ENCODE measurements at places on chromosomes 2 and 18.

DNA sequence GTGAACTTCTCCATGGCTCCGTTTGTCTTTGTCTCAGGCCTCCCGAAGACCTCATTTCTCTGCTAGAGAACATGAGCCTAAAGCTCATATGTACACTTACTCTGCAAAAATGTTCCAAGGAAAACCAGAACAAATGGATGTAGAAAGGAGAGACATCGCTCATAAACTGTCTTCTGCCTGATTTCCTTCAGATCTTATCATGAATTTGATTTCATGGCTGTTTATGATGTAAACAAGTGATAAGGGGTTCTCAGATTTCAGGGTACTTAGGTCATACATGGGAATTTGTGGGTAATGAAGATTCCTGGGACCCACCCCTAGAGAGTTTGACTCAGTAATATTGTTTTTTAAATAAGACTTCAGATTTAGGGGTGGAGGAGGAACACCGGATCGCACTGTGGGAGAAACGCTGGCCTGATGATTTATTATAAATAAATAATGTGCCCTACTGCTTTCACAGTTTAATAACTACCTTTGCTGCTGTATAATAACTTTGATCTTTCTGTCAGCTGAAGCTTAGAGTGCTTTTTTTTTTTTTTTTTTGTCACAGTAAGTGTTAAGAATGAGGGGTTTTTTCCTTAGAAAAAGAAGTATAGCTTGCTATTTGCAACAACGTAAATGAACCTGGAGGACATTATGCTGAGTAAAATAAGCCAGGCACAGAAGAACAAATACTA, 14.9 kb downstream of the AOX1 start:
- DNase-seq: no peak

GRCh38 chr2:95025406-95026319, at the start of gene MAL:
TSS of gene MAL (plus strand) at chr2:95025708. CDS start at chr2:95025793, 85 bp downstream.
- DNase-seq: peak; percentile 57

GRCh38 chr2:212915121-212915782, 236.2 kb downstream of the IKZF2 start:
- no peak for DNase-seq

DNA sequence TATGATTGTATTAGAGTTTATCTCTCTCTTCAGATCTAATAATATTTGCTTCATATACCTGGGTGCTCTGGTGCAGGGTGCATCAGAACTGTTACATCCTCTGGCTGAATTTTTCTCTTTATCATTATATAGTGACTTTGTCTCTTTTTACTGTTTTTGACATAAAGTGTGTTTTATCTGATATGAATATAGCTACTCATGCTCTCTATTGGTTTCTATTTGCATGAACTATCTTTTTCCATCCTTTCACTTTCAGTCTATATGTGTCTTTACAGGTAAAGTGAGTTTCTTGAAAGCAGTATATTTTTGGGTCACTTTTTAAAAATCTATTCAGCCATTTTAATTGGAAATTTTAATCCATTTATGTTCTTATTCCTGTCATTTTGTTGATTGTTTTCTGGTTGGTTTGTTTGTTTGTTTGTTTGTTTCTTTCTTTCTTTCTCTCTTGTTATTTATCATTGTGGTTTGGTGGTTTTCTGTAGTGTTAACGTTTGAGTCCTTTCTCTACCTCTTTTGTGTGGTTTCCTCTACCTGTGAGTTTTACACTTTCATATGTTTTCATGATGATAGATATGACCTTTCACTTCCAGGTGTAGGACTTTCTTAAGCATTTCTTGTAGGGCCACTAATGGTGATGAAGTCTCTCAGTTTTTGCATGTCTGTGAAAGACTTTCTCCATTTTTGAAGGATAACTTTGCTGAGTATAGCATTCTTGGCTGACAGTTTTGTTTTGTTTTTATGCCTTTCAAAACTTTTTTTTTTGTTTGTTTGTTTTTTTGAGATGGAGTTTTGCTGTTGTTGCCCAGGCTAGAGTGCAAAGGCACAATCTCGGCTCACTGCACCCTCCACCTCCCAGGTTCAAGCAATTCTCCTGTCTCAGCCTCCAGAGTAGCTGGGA, 54.9 kb downstream of the CCNT2 start:
- DNase-seq: peak; percentile 62

DNA sequence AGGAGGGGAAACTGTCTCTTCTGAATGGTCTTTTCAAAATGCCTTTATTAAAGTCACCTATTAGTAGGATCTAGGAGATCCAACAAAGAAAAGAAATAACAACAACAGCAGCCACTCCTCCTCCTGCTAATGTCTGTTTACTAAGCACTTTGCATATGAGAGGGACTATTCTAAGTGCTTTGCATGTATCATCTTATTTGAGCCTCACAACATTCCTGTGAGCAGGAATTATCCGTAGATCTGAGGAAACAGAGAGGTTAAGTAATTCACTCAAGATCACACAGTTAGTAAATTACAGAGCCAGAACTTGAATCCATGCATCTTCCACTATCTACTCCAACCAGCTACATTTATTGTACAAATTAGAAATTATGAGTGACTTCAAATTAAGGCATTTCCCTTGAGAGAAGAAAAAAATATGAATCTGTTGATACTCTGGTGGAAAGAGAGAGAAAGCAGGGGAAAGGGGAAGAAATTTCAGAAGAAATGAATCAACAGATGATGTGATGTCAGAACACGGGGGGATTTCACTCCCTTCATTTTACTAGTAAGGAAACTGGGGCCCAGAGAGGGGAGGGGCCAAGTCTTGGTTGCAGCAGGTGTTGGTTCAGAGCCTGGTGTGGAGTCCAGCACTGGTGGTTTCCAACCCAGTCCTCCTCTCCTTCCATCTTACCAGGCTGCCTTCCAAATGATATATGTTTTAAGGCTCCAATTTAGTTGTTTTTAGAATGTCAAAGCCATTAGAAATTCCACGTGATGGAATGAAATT, 49.7 kb downstream of the TSN start:
- no peak for DNase-seq

- no peak for DNase-seq
Measured at GRCh38 chr2:113234721-113235346, 43.9 kb downstream of the PAX8 start.

DNA sequence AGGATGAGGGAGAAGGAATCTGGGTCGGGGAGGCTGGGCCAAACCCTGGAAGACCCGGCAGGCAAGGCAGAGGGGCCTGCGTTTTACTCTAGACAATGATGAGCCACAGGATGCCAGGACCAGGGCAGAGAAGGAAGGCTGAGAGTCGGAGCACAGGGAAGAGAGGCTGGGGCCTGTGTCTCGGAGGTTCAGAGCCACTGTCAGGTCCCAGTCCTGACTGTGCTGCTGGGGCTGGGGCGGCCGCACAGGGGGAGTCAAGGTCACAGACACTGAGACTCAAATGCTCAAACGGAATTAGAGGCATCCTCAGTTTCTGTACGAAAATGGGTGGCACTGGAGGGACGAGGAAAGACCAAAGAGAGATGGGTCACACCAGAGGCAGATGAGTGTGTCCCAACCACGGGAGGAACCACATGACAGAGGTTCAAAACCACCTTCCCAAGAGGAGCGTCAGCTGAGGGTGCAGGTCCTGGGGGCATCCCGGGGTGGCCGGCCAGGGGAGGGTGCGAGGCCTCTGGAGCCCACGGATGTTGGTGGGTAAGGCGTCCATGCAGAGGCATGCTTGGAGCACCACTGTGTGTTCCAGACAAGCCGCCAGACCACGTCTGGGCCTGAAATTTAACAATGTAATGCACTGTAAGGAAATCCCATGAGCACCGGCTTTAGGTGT, 14.7 kb downstream of the HDAC4 start:
- no peak for DNase-seq

GRCh38 chr2:27095745-27096651, 9.4 kb downstream of the KHK start:
- DNase-seq: no peak

GRCh38 chr2:232341061-232341738, 37.4 kb upstream of the ALPP start:
- DNase-seq: no peak

GRCh38 chr2:98012561-98012991, 16.8 kb upstream of the TMEM131 start:
- peak; percentile 85 for DNase-seq

- no peak for DNase-seq
Measured at GRCh38 chr18:50757358-50757757, 62.5 kb downstream of the MRO start.

- DNase-seq: no peak
Measured at GRCh38 chr2:71008342-71008741, 13.7 kb upstream of the TEX261 start.

DNA sequence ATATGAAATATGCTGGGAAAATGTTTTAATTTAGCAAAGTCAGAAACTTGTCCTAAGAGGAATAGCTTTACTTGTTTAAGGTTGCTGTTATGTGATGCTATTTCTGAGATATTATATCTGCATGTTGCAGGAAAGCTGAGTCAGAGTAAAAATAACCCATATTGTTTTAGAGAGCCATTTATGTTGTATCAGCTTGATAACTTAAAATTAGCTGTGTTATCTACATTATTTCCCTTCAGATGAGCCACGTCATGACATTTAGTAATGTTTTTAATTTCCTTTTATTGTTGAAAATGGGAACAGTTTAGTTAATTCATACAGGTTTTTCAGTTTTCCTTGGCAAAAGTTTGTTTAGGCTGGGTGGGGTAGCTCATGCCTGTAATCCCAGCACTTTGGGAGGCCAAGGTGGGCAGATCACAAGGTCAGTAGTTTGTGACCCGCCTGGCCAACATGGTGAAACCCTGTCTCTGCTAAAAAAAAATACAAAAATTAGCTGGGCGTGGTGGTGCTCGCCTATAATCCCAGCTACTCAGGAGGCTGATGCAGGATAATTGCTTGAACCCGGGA, 55.8 kb downstream of the TTC27 start:
- DNase-seq: no peak

DNA sequence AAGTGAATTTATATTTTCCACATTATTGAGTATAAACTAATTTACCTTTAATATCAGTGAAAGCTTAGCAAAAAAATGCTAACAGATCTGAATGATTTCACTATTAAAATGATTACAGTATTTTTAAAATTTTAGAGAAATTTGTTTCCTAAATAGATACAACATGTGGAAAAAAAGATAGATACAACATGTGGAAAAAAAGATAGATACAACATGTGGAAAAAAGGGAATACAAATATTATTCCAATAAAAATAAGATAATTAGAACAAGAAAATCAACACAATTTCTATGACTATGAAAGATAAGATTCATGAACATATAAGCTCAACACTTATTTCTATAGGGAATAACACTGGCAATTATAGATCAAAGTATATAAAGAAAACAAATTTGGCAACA, 865.9 kb upstream of the VRK2 start:
- DNase-seq: no peak

GRCh38 chr2:9558948-9559381, 3.3 kb upstream of the ADAM17 start:
- DNase-seq: no peak

DNA sequence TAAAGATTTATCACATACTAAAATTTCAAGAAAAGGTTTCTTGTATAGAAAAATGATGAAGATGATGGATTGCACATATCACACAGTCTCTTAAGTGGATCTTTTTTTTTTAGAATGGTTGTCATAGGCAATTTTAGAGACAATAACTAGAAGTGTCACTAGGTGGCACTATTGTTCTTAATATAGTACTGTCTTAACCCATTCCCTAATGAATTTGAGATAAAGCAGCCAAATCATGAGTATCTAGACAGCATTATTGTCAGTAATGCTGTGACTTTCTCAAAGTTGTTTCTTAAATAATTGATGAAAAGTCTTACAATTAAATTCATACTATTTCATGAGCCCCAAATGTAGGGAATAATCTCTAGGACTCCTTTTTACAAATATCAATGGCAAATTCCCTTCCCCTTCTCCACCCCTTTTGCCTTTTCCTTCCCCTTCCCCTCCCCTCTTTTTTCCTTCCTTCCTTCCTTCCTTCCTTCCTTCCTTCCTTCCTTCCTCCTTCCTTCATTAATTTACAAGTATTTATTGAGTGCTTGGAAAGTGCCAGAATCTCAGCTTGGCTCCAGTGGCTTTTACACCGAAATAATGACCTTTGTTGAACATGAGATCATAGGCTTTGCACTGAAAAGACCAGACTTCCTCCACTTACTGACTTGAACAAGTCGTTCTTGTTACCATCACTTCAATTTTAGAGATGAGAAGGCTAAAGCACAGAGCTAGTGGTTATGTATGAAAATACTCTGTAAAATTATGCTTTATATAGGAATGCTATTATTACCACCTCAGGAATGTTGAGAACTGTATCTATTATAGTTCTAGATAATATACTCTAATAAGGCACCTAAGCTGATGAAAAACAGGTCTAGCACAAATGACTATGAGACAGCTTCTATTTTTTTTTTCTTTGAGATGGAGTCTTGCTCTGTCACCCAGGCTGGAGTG, 19.8 kb downstream of the MYL12B start:
- DNase-seq: peak; percentile 56

DNA sequence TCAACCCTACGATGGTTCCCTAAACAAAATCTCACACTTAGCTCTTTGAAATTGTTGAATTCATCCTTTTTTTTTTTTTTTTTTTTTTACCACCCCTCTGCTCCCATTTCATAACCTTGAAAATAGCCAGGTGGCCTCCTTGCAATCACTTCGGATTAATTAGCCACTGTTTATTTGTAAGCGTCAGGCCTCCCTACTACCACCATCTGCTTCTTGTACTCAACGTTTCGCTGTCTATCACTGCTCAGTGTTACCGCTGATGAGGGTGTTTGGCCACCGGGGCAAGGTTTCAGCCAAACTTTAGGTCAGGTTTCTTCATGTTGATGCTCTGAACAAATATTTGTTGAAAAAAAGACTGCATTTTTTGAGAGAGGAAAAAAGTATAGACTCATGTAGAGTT, 183.2 kb downstream of the EPHA4 start:
- no peak for DNase-seq

DNA sequence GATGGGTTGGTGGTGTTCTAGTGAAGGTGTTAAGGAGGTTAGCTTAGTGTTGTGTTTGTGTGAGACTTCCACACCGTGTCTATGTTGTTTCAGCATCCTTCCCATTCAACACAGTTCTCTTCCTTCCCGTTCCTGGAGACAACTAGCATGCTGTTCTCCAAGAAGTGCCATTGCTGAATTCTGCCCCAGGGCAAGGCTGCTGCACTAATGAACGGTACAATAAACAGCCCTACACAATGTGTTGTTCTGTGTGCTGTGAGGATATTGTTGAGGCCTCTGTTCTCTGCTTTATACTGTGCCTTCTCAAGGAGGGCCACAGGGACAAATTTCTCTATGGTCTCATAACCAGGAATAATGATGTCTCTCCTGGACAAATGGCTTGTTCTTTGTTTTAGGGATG, 39.8 kb upstream of the ZEB2 start:
- DNase-seq: no peak

GRCh38 chr2:208062961-208063360, 37.6 kb upstream of the PLEKHM3 start:
- no peak for DNase-seq

All from GM06990 (cell line).